ENCODE measurements at places on chromosomes 11 and 22. TPM values are rescaled to one million over a fixed set of nuclear protein-coding genes. Genes with fewer than 3 reads are reported as not detected.

The ROBO4 gene
- total RNA-seq: not detected

The OR52H1 gene
- total RNA-seq: not detected

The CENATAC gene
- 17.4 TPM for total RNA-seq

The MS4A8 gene
- not detected for total RNA-seq

The CARD16 gene
- total RNA-seq: 10.9 TPM

The CDC42BPG gene
- total RNA-seq: 0.32 TPM

The CDC45 gene
- 86.3 TPM for total RNA-seq

DNA sequence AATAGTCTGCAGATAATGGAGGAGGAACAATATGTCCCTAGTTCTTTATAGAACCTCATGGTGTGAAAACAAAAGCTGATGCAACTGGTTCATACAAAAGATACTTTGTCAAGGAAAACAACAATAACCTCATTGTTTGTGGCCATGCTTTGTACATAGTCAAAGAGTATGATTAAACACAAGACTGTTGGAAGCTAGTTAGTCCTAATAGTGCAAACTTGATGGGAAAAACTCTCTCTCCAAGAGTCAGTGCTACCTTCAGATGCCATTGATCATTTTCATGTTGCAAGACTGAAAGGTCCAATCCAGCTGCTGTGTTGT lies 20.1 kb upstream of the PLAAT2 start:
- no peak for DNase-seq

DNA sequence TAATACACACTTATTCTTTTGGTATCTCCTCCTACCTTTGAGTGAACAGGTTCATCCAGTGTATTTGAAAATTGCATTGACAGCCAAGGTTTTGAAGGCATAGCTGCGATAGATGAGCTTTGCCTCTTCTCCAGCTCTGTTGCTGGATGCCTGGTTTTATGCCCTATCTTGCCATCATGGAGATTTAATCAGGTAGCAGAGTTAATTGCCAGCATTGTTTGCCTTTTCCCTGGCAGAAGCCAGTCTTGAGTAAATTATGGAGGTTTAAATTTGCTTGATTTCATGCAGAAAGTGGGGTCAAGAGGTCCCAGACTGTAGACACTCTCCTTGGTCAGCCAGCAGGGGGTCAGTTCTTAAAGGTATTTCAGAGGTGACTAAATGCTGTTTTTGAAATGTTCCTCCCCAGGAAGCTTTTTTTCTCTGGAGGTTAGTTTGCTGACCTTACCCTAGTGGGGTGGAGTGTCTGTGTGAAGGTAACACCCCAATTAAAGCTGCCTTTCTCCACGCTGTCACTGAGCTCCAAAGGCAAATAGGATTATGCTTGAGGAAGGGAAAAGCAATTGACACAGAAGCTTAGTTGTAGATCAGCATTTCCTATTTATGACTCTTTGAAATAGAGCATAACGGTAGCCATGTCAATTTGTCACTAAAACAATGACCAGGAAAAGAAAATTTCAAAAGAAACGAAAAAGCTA lies 96.0 kb downstream of the EXT2 start:
- DNase-seq: no peak

DNA sequence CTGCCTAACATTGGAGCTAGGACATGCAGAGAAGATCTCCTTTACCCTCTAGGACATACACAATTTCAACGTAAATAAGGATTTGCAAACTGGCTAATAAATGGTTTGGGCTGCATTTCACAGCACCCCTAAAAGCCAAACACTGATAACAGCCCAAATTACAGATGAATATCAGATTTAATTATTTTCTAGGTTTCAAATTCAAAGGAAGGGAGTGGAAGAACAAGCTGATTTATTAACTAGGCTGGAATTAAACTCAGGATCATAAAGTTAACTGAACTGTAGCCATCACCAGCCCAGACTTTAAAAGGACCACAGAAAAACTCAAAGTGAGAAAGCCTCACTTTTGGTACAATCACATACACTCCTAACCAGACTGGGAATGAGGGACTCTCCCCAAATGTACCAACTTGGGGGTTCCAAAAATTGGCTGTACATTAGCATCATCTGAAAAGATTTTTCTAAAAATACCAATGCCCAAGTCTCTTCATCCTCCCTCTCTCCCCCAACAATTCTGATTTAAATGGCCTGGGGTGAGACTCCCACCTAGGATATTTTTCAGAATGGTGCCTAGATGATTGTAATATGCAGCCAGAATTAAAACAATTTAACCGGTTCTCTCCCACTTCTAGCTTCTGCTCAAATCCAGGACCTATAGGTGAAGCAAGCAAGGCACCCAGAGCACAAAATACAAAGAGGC lies 43.5 kb downstream of the SYTL2 start:
- DNase-seq: no peak

DNA sequence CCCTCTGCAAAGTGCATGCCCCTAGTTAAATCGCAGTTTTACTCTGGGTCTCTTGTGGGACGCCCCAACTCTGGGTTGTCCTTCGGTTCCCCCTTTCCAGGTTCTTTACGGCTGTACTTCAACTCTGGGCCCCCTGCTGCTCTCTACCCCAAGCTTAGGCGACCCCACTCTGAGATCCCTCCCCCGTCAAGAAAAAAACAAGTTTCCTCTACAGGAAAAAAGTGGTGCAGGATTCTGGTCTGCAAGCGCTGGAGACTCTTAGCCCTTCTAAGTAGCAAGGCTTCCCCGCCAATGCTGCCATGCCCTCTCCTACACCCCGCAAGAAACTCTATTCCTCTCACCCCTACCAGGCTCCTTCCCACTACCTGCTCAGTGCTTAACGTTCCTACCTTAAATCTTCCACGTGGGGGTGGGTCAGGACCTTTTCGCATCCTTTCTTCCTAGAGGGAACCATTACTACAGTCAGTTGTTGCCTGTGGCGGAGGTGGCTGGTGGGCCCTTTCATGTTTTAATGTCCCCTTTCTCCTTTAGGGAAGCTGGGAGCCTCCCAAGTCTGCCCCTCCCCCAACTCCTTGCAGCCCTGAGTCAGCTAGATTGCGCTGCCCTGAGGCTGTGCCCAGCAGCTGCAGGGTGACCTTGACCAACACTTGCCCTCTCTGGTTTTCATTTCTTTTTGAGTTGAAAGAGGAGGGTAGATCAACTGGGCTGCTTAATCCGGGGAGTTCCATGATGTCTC lies 1.4 kb downstream of the NEFH start:
- no peak for DNase-seq

DNA sequence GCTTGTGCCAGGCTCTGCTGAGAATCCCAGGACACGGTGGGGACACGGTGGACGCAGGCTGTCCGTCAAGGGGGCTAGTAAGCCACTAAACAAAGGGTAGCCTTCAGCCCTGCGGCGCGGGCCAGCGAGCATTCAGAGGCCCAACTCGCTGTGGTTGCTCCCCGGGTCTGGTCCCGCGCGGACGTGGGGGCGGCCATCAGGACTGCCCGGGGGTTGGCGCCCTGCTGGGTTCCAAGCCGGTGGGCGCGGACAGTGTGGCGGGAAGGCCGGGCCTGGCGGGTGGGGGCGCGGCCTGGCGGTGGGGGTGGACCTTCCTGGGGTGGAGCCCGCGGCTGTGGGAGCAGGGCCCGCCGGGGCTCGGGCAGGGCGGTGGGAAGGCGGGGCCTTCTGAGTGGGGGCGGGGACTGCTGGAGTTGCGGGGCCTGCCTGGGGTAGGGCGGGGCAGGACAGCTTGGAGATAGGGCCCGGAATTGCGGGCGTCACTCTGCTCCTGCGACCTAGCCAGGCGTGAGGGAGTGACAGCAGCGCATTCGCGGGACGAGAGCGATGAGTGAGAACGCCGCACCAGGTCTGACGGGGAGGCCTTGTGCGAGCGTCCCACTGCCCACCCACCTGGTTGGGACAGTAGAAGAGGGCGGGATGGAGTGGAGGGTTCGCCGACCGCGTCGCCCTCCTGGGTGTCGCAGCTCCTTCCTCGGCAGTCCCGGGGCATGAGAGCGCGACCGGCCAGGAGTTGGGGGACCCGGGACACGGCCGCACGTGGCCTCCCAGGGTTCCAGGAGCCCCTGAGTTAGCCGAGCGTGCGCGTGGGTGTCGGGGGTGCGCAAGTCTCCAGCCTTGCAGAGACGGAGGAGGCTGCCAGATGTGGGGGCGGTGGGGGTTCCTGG lies at the start of gene SERHL2:
SERHL2 (plus strand) TSS at position 482 of the 887 bp plus-strand sequence; CDS start at position 547, 65 bp downstream.
- peak; percentile 85 for DNase-seq

- no peak for DNase-seq
Measured at GRCh38 chr22:45469281-45470073, 33.2 kb upstream of the FBLN1 start.

DNA sequence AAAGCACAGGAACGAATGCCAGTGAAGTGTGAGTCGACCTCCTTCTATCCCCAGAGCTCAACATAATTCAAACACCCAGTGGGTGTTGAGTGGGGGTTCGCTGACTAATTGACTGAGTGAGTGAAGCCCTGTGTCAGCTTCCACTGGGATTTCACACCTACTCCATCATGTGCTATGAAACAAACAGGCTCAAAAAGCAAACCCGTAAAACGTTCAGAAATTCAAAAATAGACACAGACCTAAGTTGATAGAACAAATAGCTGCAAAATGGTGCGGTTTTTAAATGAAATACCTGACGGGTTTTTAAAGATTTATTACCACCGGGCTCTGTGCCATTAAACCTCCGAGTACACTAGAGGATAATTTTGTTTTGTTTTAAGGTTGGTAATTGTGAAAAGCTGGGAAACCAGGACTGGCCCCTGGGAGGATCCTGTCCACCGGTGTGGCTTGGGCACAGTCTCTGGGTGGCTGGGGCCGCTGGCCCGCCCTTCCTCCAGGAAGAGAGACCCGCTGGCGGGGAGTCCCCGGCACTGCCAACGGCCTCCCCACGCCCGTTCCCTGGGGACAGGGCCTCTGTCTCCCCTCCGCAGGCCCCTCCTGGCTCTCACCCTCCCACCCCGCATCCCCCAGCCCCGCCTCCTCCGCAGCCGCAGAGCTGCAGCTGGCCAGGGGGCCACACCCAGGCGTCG lies 13.6 kb downstream of the KCNJ5 start:
- no peak for DNase-seq

- DNase-seq: no peak
Measured at GRCh38 chr22:46058591-46059519, 81.9 kb upstream of the WNT7B start.

DNA sequence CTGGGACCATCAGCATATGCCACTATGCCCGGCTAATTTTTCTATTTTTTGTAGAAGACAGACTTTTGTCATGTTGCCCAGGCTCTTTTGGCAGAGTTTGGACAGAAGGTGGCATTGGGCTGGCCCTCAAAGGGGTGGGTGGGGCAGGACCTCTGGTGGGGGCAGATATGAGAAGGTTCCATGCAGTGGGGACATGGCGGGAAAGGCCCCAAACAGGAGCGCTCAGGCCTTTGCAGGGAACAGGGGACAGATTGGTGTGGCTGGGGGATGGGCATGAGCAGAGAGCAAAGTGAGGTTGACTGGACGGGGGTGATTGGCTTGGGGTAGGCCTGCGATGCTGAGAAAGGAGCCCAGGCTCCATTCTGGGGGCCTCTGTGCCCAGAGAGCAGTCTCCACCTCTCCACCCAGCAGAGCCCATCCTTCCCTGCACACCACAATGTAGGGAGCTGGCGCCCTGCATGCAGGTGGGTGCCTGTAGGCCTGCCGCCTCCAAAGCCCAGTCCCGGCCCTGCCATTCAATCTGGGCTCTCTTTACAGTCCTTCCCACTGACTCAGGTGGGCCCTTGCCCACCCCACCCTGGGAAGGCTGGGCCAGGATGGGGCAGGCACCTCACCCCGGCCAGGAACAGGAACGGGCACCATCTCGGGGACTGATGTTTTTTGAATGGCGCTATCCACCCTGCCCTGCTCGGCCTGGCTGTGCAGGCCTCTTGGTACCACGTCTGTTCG lies 98.7 kb downstream of the MORC2 start:
- DNase-seq: no peak
